ENCODE measurements at places on chromosomes 3 and 15.
A peak's percentile ranks its signal among the peaks of the same experiment; 100 is the strongest.

DNA sequence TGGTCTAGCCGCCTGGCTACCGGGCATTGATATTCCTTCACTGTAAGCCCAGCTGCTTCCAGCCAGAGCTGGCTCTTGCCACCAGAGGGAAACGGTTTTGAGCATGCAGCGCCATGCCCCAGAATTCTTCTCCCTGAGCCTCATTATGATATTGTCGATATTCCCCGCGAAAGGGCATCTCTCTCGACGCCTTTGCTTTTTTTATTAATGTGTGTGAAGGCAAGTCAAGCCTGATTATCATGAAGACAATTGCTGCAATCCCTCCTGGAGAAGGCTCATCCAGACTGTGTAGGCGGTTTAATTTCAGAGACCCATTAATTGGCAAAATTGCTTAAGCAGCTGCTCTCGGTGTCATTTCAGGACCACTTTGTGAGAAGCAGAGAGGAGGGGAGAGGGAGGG is 321.2 kb upstream of the TLE3 start:
- no peak for DNase-seq

GRCh38 chr15:69979262-69979661 is 118.5 kb downstream of the TLE3 start:
- peak; percentile 18 for DNase-seq

DNA sequence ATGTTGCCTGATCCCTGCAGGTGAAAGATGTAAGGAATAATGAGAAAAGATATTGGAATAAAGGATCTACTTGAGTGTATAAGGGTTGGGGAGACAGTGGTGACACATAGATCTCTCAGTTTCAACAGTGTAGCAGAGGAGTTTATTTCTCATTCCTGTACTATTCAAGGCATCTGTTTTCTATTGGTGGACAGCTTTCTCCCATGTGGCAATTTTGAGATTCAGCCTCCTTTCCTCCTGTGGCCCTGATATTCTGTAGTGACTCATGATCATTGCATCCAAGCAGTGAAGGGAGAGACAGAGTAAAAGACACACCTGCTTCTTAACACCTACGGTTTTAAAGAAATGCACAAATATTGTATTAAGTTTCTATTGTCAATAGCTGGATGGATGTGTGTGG is 327.6 kb downstream of the GRM7 start:
- no peak for DNase-seq

DNA sequence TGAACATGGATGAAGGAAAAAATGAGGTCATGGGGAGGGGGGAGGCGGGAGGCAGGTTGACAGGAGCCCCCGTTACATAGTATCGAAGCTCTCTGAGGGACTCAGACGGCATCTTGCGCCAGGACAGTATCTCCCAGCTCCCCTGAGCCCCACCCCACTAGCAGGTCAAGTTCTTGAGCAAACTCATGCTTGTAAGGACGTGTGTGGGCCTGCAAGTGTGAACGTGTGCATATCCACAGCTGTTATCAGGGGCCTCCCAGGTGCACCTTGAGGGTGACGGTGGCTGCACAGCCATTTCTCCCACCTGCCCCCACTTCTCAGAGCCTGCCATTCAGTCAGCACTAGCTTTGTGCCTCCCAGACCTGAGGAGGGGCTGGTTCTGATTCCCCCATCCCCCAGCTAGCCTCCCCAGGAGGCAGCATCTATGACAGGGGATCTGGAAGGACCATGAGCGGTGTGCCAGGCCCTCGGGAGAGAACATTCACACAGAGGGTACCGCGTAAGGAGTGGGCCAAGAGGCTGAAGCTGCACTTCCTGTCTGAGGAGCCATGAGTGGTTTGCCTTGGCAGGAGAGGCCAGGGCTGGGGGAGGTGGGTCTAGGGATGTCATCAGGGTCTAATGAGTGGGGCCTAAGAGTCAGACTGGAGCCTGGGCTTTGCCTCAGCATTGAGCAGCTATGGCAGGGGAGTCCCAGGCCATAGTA is 2.9 kb downstream of the SEMA3F start:
- peak; percentile 38 for DNase-seq

GRCh38 chr3:4053975-4054374 is 249.2 kb upstream of the SETMAR start:
- DNase-seq = no peak

GRCh38 chr15:97301166-97301565 is 659.3 kb upstream of the ARRDC4 start:
- no peak for DNase-seq

DNA sequence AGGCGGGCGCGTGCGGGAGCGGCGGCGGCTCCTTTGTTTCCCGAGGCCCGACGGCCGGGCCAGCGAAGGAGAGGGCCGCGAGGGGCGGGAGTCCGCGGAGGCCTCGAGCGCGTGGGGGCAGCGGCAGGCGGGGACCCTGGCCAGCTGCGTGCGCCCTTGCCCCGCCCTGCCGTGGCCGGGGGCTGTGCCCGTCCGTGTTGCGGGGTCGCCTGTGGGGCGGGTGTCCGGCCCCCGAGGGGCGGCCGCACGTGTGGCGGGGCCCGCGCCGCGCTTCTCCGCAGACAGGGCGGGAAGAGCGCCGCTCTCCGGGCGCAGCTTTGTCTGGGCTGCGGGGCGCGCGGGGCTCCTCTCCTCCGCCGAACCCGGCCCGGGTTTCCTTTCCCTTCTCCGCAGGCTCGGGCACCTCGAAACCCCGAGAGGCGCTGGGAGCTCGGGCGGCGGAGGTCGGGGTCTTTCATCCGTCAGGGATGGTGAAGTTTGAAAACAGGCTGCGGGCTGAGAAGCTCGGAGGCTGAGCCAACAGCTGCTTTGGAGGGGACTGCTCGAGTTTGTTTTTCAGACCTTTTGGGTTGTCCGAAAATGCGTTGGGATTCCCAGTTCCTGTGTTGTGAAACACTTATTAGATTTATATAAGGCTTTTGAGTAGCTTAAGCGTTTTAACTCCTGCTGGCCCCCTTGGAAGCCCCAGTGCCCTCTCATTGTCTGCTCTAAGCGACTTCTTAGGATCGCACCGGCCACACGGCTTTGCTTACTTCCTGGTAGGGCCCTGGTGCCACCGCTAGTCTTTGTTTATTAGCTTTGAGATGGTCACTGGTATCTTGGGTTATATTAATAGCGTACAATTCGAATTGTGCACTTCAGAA is 817 bp downstream of the USP3 start:
- peak; percentile 60 for DNase-seq

DNA sequence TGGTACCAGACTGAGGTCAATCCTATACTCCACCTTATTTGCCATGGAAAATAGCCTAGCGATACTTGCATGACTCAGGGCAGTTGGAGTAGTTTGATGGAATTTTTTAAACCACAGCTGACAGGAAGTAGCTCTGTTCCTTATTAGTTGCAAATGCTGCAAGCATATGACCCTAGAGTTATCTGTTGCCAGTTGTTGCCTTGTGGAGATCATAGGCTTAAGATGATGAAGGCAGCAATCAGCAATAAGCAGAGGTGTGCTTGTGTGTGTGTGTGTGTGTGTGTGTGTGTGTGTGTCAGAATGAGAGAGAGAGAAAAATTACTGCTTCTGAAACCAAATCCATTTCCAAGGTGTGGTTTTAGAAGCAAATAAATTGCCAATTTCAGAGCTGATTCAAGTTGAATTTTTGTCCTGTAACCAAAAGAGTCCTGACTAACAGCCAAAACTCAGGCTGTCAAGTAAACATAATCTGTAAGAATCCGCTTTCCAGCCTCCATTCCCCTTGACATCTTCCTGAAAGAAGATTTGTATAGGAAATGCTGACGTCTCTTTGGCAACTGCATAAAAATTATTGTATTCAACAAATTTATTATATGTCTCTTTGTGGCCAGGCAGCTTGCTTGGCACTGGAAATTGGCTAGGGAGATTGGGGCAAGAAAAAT is 141.2 kb downstream of the SERPINI1 start:
- peak; percentile 81 for DNase-seq

DNA sequence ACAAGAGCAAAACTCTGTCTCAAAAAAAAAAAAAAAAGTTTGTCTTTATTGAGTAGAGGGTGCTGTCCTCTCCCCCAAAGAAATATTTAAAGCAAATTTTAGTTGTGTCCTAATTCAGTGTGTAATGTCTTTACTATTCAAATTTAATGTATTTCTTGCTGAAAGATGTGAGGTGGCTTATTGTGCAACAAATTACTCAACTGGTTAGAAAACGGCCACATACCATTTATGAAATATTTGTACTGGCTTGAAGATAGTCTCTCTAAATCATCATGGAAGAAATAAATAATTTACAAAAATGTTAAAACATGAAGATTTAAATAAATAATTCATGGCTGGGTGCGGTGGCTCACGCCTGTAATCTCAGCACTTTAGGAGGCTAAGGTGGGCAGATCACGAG is 63.0 kb downstream of the SLTM start:
- DNase-seq = peak; percentile 29

GRCh38 chr3:27357665-27358258 is 11.4 kb downstream of the NEK10 start:
- DNase-seq = peak; percentile 57

- DNase-seq = peak; percentile 86
These were observed 34.4 kb upstream of the PRICKLE2 start for GRCh38 chr3:64259636-64260035.

DNA sequence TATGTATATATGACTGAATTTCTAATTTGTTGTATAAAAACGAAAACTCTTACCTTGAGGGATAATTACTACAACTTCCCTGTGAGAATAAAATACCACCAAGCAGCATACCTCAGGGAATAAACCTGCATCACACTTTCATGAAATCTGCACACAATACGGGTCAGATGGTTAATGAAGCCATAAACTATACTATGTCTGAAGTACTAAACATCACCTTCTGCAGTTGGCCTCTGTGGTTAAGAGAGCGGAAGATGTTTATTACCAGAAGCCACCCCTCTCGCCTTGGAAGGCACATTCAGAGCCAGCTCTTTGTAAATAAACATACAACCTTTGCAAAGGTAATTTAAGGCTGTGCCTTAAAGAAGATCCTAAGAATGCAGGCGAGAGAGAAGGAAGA is 462.1 kb upstream of the NR2F2 start:
- DNase-seq = no peak

GRCh38 chr15:100695048-100695447 is 92.7 kb downstream of the ASB7 start:
- DNase-seq = no peak

DNA sequence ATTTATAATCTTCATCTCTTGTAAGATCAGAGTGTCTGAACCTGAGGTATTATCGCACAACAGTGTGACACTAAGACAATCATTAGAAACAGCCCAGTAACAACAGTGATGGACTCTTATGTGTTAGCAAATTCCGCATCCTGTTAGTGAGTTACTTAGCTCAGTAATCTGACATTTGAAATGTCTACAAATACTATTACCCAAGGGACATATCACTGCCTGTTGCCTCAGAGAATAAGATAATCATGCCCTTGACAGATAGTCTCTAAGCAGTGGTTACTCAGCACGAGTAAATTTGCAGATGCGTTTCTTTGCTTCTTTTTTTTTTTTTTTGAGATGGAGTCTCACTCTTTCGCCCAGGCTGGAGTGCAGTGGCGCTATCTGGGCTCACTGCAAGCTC is 13.4 kb upstream of the RTP1 start:
- DNase-seq = no peak

GRCh38 chr3:86828751-86829150 is 162.2 kb downstream of the VGLL3 start:
- DNase-seq = no peak

DNA sequence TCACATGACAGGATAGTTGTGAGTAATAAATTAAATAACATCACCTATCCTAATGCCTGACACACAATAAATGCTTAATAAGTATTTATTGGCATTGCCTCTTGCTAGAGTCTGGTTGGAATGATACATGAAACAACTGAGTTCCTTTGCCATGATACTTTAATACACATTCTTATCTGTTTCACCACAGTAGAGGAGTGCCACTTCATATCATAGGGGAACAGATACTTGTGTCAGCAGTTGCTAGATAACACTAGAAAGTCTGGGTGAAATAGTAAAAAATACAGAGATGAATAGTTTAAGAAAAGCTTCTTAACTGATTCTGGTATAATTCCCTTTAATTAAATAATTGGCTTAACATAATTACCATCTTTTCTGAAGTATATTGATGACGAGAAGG is 380.0 kb upstream of the GOLIM4 start:
- no peak for DNase-seq

DNA sequence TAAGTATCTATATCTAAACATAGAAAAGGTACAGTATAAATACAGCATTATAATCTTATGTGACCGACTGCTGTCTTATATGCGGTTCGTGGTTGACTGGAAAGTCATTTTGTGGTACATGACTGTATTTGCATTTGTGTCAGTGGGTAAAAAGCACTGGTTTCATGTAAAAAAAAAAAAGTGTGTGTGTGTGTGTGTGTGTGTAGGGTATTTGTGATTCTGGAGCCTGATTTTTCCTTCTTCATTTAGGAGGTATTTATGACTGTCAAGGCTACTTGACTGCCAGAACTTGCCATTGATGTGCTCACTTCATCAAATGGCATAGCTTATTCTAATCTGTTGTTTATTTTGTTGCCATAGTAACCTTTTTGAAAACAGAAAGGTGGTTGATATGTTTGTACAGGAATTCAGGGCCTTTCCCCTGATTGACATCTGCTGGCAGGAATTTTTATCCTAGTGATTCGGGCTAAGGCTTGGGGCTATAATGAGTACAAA is 63.2 kb downstream of the AKAP13 start:
- peak; percentile 16 for DNase-seq

DNA sequence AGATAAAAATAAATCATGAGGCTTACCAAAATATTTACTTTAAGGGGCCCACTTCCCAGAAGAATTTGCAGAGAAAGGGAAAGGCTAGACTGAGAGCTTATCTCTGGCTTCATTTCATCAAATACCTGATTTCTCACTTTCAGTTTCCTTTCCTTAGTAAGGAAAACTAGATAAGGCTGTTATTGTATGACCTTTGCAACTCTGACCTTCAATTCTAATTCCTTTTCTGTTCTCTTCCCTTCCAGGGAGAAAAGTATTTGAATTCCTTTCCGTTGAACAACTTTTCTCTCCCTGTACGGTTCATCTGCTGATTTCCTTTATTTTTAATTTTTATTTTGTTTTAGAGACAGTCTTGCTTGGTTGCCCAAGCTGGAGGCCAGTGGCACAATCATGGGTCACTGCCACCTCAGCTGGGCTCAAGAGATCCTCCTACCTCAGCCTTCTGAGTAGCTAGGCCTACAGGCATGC is 7.1 kb upstream of the PXK start:
- DNase-seq = peak; percentile 9

- DNase-seq = no peak
These were observed 17.9 kb downstream of the LPP start for GRCh38 chr3:188171682-188172467.

GRCh38 chr3:37885814-37886213 is 24.1 kb downstream of the CTDSPL start:
- DNase-seq = no peak

DNA sequence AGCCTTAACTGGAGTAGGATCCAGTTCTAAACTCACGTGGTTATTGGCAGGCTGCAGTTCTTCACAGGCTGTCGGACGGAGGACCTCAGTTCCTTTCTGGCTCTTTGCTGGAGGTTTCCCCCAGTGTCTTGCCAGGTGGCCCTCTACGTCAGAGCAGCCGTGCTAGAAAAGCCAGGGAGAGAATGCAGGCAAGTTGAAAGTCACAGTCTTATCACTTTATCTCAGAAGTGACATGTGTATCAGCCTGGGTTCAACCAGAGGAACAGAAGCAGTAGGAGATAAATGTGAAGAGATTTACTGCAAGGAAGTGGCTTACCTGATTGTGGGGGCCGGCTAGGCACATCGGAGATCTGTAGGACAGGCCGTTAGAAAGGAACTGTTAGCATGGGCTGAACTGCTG is 125.3 kb upstream of the BNIP2 start:
- DNase-seq = no peak

- DNase-seq = no peak
These were observed 217.7 kb downstream of the ARPP21 start for GRCh38 chr3:35857004-35857403.

Data from fibroblast of skin of scalp (primary cell).